ENCODE measurements at places on chromosomes 2 and 18.

DNA sequence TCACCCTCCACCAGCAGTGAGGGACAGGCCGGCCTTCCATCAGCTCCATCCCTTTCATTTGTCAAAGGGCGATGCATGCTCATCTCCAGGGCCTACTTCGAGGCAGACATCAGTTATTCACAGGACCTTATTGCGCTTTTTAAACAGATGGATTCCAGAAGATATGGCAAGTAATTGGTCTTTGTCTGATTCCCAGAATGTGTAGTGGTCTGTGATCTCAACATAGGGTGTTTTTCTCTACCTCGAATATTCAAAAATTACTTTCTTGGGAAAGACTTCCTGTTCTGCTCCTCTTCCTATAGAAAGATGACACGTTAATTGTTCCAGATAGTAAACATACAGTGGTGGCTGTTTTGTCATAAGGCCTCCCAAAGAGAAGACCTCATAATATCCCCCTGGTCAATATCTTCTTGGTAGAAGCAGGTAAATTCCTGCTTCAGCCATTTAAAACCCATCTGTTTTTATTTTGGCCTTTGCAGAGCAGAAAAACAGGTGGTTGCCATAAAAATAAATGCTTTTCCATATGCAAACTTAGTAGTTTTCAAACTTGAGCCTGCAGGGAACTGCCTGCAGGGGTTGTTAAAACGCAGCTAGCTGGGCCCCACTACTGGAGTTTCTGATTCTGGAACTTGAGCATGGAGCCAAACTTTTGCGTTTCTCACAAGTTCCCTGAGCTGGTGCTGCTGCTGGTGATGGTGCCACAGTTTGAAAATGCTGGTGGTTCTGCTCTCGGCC, 8.2 kb downstream of the SMARCAL1 start:
- DNase-seq: no peak

DNA sequence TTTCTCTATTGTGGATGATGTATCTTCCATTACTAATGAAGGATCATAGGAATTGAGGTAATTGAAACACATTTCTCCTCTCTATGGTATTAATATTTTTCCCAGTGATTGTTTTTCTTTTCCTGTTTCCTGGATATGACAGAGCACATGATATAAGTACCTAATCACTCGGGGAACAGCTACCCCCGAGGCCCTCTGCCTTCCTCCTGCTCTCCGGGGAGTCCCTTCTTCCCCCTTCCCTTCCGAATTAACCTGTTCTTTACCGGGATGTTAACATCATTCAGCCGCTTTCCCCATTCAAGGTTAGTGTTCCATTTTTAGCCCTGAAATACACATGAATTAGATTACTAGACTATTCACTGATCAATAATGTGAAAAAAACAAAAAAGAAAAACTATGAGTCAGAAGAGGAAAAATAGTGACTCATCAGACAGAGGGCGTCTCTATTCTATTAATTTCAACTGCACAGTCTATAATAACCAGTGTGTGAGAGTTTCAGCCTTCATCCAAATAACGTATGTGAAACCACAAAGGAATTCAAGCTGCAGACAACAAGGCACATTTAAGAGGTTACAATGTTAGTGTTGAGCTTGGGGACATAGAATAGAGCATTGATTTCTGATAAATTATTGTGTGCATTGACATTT, 450.8 kb downstream of the DLGAP1 start:
- DNase-seq: no peak

DNA sequence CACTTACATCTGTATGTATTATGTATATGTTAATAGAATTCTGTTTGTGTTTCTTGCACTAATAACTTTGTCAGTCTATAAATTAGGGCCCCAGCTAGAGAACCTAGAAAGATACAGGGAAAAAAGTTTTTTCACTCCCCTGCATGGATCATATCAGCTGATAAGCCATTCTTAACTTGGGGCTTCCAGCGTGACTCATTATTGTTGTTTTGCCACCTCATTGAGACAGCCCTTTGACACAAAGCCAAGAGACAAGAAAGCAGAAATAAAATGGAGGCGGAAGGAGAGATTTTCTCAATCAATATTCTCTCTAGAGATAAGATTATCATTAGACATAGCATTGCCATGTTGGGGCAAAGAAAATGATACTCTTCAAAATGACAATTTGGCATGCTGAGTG, 93.4 kb downstream of the AKAIN1 start:
- DNase-seq: no peak

DNA sequence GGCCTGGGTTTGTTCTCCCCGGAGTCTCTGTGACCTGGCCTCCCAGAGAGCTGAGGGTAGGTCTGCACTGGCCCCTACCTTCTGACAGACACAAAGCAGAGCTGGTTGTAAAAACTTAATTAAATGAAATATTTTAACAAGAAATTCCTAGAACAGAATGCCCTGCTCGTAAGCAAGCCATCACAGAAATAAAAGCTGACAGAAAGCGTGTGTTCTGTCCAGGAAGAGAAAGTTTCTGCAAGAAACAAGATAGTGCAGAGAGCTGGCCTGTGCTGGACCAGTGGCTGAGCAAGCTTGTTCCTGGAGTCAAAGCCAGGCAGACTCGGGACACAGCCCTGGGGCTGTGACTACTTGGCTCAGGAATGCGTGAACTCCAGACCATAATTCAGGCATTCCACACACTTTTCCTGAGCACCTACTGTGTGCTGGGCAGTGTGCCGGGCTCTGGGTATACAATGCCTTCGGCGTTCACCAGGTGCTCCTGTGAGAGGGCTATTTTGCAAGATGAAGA, 51.6 kb downstream of the APOB start:
- DNase-seq: no peak

- no peak for DNase-seq
These were observed 53.3 kb upstream of the CXCR4 start for GRCh38 chr2:136171223-136171622.

- no peak for DNase-seq
These were observed 25.2 kb downstream of the AAK1 start for GRCh38 chr2:69618362-69618761.

GRCh38 chr2:25071966-25072365, 30.1 kb downstream of the EFR3B start:
- no peak for DNase-seq

GRCh38 chr2:69514406-69514805, 77.2 kb upstream of the NFU1 start:
- DNase-seq: no peak

DNA sequence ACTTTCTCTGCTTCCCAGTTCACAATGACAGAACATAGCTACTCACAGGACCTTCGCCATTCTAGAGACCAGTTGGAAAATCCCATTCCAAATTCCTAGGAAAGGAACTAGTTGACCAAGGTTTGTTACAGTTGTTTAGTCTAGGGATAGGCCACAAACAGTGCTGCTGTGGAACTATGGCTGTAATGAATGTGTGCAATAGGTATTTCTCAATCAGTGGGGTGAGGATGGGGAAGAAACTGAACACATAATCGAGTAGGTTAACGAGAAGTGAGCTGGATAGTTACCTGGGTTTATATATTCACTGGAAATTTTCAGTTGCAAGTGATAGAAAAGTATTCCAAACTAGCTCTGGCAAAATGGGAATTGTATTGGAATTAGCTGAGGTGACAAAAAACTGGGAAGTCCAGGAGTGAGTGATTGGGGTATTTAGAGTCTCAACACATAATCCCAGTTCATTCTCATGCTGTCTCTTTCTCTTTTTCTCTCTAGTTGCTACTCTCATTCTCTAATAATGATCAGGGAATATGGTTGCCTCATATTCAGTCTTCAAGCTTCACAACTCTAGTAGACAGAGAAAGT, 18.2 kb upstream of the HMSD start:
- no peak for DNase-seq

DNA sequence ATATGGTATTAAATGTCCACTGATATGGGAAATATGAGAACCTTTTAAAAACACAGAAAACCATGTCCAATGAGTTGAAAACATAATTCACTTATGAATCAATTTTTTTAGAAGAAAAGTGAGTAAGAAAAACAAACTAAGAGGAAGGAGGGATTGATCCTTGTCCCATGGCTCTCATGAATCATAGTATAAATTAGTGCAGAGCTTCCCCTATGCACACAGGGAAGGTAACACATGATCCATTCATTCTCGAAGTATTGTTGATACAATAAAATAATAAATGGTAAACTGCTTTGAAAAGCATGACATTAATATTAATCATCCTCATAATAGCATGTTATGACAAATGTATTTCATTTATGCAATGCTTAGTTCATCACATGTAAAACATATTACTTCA, 872.0 kb upstream of the CNTNAP5 start:
- no peak for DNase-seq

DNA sequence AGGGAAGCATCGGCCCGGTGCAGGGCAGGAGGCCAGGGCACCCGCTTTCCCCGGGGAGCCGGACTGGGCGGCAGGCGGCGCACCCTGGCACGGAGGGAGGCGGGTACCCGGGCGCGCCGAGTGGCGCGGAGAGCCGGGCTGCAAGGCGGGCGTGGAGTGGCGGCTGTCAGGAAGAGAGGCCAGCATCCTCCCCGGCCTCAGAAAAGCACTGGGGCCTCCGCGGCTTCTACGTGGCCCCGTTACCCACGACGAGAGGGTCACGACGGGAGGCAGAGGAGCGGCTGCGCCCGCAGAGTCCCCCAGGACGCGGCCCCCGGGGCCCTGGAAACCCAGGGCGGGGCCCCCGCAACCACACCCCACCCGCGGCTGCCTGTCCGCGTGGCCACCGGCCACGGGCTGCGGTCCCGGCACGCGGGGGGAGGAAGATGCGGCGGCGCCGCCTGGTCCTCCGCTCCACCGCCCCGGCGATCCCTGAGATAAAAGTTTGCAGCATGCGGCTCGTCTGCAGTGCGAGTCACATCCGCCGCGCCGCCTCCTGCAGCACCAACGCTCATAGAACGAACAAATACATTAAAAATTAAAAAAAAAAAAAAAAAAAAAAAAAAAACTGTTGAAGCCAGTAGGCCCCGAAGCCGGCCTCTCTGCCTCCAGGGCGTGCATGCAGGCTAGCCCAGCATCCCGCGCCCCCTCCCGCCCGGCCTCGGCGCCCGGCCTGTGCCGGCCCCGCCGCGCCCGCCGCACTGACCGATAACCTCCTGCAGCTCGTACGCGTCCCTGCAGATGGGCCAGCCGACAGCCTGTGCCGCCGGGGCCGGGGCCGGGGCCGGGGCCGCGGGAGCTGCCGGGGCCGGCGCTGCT, 683 bp downstream of the STK39 start:
- peak; percentile 63 for DNase-seq

DNA sequence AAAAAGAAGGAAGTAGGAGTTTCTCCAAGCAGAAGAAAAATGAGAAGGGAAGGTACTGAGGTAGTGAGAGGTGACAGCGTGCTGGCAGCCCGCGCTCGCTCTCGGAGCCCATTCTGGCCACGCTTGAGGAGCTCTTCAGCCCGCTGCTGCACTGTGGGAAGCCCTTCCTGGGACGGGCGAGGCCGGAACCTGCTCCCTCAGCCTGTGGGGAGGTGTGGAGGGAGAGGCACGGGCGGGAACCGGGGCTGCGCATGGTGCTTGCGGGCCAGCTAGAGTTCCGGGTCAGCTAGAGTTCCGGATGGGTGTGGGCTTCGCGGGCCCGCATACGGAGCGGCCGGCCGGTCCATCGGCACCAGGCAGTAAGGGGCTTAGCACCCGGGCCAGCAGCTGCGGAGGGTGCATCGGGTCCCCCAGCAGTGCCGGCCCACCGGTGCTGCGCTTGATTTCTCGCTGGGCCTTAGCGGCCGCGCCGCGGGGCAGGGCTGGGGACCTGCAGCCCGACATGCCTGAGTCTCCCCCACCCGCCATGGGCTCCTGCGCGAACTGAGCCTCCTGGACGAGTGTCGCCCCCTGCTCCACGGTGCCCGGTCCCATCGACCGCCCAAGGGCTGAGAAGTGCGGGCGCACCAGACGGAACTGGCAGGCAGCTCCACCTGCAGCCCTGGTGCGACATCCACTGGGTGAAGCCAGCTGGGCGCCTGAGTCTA, 11.1 kb upstream of the CYS1 start:
- DNase-seq: no peak

- peak; percentile 49 for DNase-seq
These were observed 76.8 kb downstream of the ALPK2 start for GRCh38 chr18:58552057-58552461.

DNA sequence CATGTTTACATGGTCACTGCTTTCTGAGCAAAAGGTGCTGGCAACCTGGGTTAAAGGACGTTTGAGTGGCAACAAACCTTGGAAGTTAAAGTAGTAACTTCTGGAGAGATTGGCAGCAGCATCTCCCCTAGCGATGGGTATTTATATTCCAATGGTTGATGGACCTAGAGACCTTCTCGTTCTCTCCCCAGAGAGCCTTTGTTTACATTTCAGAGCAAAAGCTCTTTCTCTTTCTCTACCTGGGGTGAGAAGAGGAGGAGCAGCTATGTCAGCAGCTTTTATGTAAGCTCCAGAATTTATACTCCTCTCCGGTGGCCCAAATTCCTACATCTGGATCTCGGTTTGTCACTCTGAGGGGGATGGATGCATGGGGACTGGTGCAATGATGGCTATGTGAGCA, 213.7 kb upstream of the ARL4C start:
- DNase-seq: no peak

- DNase-seq: no peak
These were observed 38.8 kb downstream of the APLF start for GRCh38 chr2:68506170-68506569.

DNA sequence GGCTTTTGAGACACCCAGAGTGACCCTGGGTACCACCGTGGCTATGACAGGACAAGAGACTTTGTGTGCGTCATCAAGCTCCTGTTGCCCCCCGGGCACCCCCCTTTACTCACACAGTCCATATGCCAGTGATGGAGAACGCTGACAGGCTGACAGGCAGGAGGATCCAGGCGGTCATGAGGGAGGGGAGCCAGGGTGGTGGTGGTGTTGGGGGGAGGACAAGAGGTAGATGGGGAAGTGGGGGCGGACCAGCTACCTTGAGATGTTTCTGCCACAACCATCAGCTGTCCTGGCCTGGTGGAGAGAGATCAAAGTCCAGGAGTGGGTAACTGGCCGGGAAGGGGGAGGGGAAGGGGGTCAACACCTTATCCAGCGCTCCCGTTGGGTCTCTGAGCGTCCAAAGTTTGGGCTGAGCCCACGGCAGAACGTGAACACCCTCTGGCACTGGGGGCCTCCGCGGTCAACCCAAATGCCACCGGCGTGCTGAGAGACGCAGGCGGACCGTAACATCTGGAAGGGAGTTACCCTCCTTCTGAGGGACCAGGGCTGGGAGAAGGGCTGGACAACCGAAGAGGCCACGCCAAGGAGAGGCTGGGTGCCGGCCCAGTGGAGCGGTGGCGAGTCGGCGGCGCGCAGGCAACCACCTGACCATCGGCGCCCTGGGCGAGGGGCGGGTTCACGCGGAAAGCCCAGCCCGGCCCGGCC, 575 bp downstream of the TMEM150A start:
- peak; percentile 69 for DNase-seq

GRCh38 chr18:32019251-32019948, 775 bp downstream of the RNF125 start:
- DNase-seq: peak; percentile 60

- DNase-seq: no peak
These were observed 118.8 kb downstream of the SH3RF3 start for GRCh38 chr2:109247812-109248211.

DNA sequence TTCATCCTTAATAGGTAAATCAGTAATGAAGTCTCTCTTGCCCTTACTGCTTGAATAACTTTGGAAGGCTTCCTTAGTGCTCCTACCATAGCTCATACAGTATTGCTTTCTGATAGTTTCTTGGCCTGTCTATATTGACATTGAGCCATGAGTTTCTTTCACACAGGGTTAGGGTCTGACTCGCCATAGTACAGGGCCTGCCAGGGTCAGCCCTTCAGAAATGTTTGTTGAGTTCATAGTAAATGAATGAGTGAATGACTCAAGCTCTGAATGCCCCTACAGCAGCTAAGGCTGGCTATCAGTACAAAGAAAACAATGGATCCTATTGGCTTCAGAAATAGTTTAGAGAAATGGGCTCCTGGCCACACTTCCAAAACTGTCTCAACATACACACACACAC, 65.0 kb upstream of the LRATD1 start:
- no peak for DNase-seq

GRCh38 chr18:75618146-75618545, 190.6 kb upstream of the SMIM21 start:
- DNase-seq: no peak
